Stimulated activated CD8-positive, alpha-beta memory T cell treated with anti-CD3 and anti-CD28 coated beads, Interleukin-12 subunit alpha, Interleukin-12 subunit beta, amount 100 ng/mL, for 1 hour (primary cell): ENCODE measurements at places on chromosomes 2 and 18.

- DNase-seq = no peak
Observed at GRCh38 chr2:178404368-178404767, 46.6 kb downstream of the PRKRA start.

DNA sequence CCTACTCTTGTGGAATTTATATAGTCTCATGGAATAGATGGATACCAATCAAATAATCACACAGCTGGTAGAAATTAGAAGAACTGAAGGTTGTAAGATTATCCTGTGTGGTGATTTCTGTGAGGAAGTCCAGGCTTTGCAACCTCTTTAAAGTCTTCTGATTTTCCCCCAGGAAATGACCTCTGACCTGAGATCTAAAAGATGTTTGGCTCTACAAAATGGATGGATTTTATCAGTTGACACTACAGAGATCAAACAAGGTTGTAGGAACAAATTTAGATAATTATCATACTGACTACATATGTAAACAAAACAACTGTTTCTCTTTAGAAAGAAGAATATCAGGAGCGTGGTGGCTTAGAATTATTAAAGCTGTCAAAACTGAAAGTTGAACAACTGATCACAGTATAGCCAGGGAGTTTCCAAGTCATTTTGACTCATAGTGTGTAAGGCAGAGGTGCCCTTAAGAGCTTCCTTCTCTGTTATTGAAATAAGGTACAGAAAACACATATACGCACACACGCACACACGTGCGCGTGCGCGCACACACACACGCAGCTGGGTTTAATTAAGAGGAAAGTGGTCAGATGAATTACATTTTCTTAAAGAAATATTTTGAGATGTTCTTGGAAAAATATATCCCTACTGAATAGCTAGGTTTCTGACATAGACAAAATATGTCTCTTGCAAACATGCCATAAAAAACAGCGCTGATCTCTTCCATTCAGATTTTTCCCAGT lies 35.5 kb upstream of the PELI1 start:
- DNase-seq = no peak

DNA sequence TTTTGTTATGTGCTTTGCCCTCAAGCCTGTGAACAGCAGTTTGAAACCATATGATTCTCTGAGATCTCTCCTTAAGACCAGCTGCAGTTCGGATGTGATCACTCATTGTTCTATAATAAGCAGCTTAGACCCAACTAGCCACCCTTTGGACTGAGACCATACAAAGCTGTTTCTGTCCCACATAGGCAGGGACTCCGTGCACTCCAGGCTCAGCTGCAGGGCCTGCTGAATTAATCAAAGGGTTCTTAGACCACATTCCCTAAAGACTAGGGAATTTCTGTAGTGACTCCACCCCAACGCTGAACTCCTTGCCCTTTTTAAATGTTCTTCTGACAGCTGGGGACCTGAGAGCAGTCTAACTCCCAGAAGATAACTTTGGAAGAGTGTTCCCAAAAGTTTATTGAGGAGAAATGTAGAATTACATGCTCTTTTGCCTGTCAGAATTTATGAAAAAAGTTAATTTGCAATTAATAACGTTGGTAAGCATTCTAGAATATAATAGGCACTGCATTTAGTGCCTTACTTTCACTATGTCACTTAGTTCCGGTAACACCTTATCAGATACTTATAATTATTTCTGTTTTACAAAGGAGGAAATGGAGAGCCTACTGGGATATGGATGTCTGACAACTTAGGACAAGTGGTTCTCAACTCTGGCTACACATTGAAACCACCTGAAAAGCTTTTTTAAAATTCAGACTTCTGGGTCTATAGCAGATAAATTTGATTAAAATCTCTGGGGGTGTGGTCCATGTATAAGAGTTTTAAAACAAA lies 42.3 kb downstream of the GULP1 start:
- no peak for DNase-seq

DNA sequence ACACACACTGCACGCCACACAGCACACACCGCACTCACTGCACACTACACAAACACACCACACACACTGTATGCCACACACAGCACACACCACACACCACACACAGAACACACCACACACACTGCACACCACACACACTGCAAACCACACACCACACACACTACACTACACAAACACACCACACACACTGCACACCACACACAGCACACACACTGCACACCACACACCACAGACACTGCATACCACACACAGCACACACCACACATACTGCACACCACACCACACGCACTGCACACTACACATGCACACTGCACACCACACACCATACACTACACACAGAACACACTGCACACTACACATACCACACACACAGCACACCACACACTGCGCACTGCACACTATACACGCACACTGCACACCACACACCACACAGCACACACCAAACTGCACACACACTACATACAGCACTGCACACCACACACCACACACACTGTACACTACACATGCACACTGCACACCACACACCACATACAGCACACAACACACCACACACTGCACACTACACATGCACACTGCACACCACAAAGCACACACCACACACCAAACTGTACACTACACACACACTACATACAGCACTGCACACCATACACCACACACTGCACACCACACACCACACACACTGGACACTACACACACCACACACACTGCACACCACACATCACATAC lies 59.6 kb downstream of the ASB1 start:
- no peak for DNase-seq

GRCh38 chr2:62293490-62294271 lies 97.8 kb downstream of the B3GNT2 start:
- DNase-seq = no peak

GRCh38 chr18:34848156-34848555 lies 138.1 kb downstream of the DTNA start:
- DNase-seq = no peak

- no peak for DNase-seq
Observed at GRCh38 chr18:46250812-46251173, 146.6 kb downstream of the HAUS1 start.

- DNase-seq = no peak
Observed at GRCh38 chr2:162256591-162256991, 13.3 kb upstream of the FAP start.
